Lower lobe of right lung (tissue), 2 donors: ENCODE measurements at places on chromosomes 7 and 10.
A peak's percentile ranks its signal among the peaks of the same experiment; 100 is the strongest.

- no peak overlapping the region for H3K27ac ChIP-seq
- DNase-seq: no peak
- H3K4me3 ChIP-seq: no peak overlapping the region
- no peaks in the 10 kb centered on the region for H3K27me3 ChIP-seq
These were observed 101.1 kb upstream of the ABCB5 start for GRCh38 chr7:20514364-20514763.

GRCh38 chr10:76649254-76649653, 988.4 kb downstream of the KCNMA1 start:
- DNase-seq: no peak
- H3K4me3 ChIP-seq: no peak overlapping the region
- H3K36me3 ChIP-seq: no peaks in the 10 kb centered on the region

DNA sequence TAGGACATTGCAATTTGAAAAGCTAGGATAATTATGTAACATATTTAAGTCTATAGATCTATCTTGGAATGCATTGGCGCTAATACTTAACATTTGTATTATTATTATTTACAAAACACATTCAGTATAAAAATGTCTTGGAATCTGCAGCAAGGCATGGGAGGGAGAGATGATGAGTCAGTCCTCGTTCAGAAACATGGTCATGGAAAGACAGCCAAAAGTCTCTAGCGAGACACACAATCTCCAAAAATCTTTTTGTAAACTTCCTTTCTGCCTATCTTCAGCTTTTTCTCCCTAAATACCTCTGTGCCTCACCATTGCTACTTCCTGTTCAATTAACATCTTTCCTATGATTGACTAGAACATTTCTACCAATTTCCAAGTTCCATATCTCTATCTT, 188.4 kb upstream of the CACNA2D1 start:
- H3K4me1 ChIP-seq: no peaks in the 10 kb centered on the region
- no peak overlapping the region for H3K27ac ChIP-seq
- no peaks in the 10 kb centered on the region for H3K27me3 ChIP-seq
- H3K36me3 ChIP-seq: no peaks in the 10 kb centered on the region
- no peak overlapping the region for H3K4me3 ChIP-seq

- H3K36me3 ChIP-seq: peaks cover 13% of the 10 kb centered on the region
These were observed 20.9 kb downstream of the RGS10 start for GRCh38 chr10:119521443-119522204.

DNA sequence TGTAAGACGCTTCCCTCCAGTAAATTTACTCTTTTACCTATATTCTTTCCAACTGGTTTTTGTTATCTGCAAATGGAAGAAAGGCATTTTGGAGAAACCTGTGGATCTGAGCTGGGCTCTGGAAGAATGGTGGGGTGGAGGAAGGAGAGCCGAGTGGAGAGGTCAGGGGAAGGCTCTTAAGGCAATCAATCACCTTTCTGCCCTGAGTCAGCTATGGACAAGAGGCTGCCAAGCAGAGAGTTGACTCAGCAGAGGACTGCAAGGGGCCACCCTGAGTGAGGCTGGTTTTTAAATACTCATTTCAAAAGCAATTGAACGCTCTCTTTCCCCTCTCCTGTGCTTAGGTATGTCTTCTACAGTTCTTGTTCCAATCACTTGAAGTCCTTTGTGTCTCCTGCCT, 81.8 kb downstream of the SPAG6 start:
- no peak for DNase-seq
- no peak overlapping the region for H3K4me3 ChIP-seq
- H3K27ac ChIP-seq: no peak overlapping the region
- no peaks in the 10 kb centered on the region for H3K4me1 ChIP-seq
- H3K27me3 ChIP-seq: no peaks in the 10 kb centered on the region

DNA sequence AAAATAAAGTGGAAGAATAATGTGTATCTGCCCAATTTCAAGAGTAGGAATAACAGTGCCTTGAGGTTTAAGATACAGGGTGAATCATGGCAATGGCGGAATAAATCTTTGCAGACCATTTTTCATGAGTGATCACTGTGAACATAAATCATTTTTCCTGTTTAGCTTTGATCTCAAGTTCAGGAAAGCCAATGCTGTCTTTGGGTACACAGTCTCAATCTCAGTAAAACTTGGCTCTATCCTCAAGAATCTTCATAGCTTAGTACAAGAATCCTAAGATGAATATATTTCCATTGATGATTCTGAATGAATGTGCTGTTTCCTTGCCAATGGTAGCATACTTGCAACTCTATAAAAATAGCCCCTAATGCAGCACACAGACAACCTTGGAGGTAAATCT, 6.8 kb downstream of the NAMPT start:
- peaks cover 38% of the 10 kb centered on the region for H3K36me3 ChIP-seq
- H3K4me1 ChIP-seq: peaks cover 47% of the 10 kb centered on the region
- no peak for DNase-seq
- no peak overlapping the region for H3K4me3 ChIP-seq

DNA sequence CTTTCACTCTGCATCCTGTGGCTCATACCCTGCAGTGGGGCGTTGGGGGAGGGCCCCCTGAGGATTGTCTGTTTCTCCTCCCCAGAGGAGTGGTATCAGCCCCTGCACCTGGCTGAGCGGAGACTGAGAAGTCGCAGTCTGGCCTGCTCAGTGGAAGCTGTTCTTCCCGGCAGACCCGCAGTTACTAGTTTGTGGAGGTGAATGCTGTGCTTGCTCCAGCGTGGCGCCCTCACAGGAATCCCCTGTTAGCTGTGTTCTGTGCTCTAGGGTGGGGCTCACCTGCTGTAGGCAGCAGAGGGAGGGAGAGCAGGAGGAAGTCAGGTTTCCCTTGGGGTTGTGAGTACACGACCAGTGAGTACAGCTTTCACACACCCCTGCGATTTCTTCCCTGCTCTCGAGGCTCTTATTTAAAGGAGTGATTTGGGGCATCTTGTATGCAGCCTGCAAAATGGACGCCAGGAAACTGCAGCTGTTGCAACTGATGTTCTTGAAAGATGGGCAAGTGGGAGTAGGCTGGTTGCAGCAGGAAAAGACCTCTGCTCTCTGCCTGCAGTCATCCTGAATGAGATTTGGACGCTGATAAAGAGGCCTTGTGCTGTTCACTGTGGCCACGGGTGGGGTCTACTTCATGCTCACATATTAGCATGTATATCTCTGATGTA, 66.4 kb downstream of the HK1 start:
- no peak overlapping the region for H3K4me3 ChIP-seq
- H3K27ac ChIP-seq: peak overlapping the region; percentile 18
- DNase-seq: no peak
- no peaks in the 10 kb centered on the region for H3K27me3 ChIP-seq

DNA sequence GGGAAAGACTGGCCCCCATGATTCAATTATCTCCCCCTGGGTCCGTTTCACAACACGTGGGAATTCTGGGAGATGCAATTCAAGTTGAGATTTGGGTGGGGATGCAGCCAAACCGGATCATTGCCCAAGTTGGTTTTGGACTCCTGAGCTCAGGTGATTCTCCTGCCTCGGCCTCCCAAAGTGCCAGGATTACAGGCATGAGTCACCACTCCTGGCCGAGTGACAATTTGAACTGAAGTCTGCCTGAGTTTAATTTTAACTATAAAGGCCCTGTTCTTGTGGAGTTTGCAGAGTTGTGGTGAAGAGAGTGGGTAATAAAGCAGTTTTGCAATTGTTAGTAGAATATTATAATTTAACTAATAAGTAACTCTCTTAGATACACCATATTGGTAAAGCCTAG, 78.3 kb downstream of the GALNT17 start:
- H3K4me3 ChIP-seq: no peak overlapping the region
- H3K27ac ChIP-seq: no peak overlapping the region
- H3K4me1 ChIP-seq: no peaks in the 10 kb centered on the region
- no peak for DNase-seq

- H3K4me3 ChIP-seq: no peak overlapping the region
- H3K4me1 ChIP-seq: no peaks in the 10 kb centered on the region
- no peaks in the 10 kb centered on the region for H3K36me3 ChIP-seq
- no peaks in the 10 kb centered on the region for H3K27me3 ChIP-seq
These were observed 86.0 kb upstream of the ANKRD1 start for GRCh38 chr10:91006752-91007346.

DNA sequence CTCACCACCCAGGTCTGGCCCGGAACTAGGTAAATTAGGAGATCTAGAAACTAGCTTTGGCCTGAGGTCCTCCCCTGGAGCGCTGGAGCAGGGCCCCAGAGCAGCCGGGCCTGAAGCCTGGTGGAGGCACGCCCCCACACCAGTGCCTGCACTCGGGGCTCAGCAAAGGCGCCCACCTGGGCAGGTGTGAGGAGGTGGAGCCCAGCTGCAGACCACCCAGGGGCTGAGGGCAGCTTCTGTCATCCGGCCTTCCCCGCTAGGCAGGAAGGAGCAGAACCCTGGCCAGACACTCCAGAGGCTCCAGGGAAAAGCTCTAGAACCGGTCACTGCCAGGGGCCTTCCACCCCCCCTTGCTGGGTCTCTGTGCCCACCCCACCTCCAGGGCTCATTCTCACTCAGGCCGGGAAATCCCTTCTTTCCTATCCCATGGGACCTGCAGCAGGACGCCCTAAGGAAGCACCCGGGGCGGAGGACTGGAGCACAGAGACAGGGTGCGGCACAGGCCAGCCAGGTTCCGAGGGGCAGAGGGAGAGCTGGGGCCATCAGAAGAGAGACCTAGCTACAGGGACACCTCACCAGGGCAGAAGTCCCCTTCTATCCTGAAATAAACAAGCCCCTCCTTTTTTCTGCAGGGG, 161.2 kb downstream of the NRF1 start:
- H3K4me3 ChIP-seq: no peak overlapping the region
- H3K36me3 ChIP-seq: no peaks in the 10 kb centered on the region
- H3K27me3 ChIP-seq: peaks cover 20% of the 10 kb centered on the region
- DNase-seq: no peak
- H3K4me1 ChIP-seq: no peaks in the 10 kb centered on the region
- H3K27ac ChIP-seq: no peak overlapping the region

- H3K36me3 ChIP-seq: no peaks in the 10 kb centered on the region
- H3K27me3 ChIP-seq: no peaks in the 10 kb centered on the region
- no peaks in the 10 kb centered on the region for H3K4me1 ChIP-seq
- H3K4me3 ChIP-seq: no peak overlapping the region
- DNase-seq: no peak
These were observed 88.8 kb upstream of the PDE1C start for GRCh38 chr7:32158751-32159745.

DNA sequence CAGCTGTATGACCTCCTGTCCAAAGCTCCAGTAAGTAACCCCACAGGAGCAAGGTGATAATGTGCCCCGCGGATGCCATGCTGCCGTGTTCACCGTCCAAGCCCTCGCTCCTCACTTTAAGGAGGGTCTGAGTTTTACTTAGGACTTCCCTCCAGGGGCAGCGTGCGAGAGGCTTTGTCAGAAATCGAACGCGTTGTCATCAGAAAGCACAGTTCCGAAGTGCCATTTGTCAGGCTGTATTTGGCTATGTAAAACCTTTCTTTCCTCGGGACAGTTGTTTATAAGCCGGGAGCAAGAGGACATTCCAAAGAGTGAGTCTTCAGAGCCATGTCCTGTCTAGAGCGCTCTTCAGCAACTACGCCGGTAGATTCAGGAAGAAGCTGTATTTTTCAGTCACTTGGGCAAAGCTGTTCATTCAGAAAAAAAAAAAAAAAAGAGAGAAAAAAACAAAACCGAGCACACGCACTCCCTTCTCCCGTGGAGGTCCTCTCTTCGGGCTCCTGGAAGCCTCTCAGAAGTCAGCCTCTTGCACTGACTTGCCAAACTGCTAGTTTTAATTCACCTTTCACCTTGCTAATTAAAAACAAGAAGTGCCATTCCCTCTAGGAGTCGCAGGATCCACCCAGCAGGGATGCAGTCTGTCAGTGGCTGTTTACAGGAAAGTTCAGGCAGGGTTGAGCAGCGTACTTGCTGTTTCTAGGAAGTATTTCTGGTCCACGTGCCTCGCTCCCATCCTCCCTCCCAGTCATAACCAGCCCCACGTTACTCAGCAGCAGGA, at the start of gene SEMA3E:
Gene SEMA3E (minus strand): TSS at position 676 of the 778 bp plus-strand sequence.
- H3K36me3 ChIP-seq: no peaks in the 10 kb centered on the region
- DNase-seq: no peak
- no peak within 1 kb of the TSS for H3K27ac ChIP-seq
- no peaks in the 10 kb centered on the region for H3K4me1 ChIP-seq
- H3K4me3 ChIP-seq: peak within 1 kb of the TSS; percentile 43
- no peaks in the 10 kb centered on the region for H3K27me3 ChIP-seq

DNA sequence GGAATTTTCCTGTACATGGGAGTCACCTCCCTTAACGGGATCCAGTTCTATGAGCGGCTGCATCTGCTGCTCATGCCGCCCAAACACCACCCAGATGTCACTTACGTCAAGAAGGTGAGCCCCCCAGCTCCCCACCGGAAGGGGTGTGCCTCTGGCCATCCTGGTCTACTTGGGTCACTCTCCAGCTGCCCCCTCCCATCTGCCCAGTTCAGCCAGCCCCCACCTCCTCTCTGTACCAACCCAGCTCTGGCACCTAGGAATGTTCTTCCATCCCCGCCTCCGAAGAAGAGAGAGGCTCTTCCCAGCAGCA, 5.0 kb downstream of the FASTK start:
- DNase-seq: peak; percentile 30
- no peak overlapping the region for H3K27ac ChIP-seq
- peaks cover 19% of the 10 kb centered on the region for H3K4me1 ChIP-seq
- no peak overlapping the region for H3K4me3 ChIP-seq
- peaks cover 73% of the 10 kb centered on the region for H3K36me3 ChIP-seq

DNA sequence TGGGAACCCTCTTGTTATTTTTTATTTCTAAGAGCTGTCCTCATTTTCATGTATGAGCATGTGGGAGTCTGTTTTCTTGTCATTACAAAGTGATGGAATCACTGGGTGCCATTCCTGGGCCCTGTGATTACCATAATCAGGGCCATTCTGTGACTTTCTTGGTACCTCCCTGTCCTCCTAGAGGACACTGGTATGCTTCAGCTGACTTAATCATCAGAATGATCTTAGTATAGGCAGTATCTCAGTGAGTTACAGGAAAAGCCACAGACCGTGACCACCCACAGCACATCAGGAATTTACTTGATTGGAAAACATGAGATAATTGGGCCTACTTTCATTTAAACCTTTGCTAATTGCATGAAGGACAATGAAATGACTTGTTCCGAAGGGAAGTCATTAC, 7.2 kb downstream of the NOM1 start:
- no peak overlapping the region for H3K4me3 ChIP-seq
- H3K4me1 ChIP-seq: peaks cover 9% of the 10 kb centered on the region
- peaks cover 100% of the 10 kb centered on the region for H3K36me3 ChIP-seq
- no peaks in the 10 kb centered on the region for H3K27me3 ChIP-seq
